ENCODE measurements at places on chromosomes 2 and 18.
A peak's percentile ranks its signal among the peaks of the same experiment; 100 is the strongest.

DNA sequence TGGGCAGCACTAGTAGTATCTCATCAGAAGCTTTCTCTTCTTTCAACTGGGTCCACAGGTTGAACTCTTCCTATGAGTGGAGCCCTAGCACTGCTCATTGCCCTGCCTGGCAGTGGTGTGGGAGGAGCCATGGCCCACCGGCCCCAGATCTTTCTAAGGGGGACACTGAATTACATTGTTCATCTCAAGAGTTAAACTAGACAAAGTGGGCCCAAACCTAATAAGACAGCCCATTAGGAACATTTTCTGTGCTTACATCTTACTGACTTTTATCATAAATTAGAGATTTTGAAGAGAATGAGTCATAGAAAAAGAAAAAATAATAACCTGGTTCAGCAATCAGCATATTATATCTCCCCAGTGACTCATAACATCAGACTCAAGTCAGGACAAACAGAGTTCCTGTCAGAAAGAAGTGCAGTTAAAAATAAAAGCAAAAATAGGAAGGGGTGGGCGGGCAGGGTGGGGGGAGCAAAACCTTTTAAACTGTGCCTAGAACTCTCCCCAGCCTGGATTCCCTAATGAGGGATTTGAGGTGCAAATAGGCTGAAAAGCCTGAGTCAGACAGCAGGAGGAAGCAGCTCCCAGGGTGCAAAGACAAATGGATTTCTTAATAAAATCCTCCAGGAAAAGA is 161.6 kb upstream of the TRIB2 start:
- peak; percentile 10 for DNase-seq

- no peak for DNase-seq
Measured at GRCh38 chr2:45962177-45962921, 310.9 kb downstream of the PRKCE start.

GRCh38 chr2:161237392-161238264 is 70.6 kb upstream of the PSMD14 start:
- peak; percentile 23 for DNase-seq

DNA sequence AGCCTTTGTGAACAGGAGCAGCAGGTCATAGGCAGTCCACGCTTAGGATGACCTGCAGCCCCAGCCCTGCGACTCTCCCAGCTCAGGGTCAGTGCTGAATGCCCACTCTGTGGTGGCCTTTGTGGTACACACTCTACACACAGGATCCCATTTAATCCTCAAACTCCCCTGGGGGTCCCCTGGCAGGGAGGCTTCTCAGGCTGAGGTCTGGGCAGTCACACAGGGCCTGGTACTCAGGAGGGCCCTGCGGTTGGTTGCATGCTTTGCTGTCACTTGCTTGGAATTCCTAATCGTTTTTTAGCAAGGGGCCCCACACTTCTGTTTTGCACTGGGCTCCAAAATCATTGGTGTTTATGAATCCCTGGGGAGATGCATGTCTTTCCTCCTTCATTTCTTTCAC is 113.0 kb downstream of the EML6 start:
- no peak for DNase-seq

DNA sequence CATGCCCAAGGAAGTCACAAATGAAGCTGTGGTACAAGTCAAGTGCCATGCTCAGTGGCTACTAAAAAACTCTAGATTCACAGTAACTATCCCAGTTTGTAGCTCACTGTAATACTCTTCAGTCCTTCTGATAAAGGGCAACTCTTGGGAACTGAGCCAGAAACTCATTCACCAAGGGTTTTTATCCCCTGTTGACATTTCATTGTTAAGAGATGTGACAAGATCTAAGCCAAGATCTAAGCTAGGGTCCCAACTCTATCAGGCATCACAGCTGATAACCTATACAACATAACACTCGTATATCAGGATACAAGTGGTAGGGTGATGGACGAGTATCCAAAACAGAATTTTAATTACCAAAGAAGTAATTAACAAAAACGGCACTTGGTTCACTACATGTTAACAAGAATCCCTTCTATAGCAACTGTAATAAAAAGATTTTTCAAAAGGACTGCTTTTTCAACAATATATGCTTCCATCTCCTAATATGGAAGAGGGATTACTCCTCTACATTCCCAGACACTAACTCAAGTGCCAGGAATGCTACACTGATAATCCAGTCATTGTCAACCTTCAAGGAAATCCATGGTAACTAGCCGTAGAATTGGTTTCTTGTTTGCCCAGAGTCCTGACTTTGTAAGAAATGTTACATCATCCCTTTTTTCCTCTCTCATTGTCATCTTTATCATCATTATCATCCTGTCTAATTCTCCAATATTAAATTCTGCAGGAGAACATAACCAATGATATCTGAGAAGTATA is 111.7 kb downstream of the CDH2 start:
- no peak for DNase-seq

- DNase-seq, result no peak
Measured at GRCh38 chr2:64582774-64583340, 58.7 kb downstream of the AFTPH start.

GRCh38 chr2:58698620-58699019 is 457.5 kb upstream of the FANCL start:
- no peak for DNase-seq

GRCh38 chr2:70823249-70823648 is 2.9 kb upstream of the CLEC4F start:
- DNase-seq, result no peak

GRCh38 chr2:119488245-119489214 is 35.8 kb downstream of the SCTR start:
- DNase-seq, result no peak

DNA sequence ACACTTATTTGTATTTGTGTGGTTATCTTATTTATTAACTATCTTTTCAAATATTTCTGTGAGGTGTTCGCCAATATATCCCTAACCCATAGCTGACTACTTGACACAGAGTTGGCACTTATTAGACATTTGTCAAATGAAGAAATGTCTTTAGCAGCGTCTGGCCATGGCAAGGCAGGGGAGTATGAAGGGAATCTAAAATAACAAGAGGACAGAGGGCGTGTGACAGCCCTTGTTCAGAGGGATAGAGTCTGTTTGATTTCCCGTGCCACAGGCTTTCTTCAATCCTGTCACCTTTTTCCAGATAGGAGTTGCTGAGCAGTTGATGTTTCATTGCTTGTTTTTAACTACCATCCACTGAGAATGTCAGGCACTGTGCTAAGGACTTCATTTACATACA is 53.6 kb upstream of the SLC39A10 start:
- DNase-seq, result no peak

DNA sequence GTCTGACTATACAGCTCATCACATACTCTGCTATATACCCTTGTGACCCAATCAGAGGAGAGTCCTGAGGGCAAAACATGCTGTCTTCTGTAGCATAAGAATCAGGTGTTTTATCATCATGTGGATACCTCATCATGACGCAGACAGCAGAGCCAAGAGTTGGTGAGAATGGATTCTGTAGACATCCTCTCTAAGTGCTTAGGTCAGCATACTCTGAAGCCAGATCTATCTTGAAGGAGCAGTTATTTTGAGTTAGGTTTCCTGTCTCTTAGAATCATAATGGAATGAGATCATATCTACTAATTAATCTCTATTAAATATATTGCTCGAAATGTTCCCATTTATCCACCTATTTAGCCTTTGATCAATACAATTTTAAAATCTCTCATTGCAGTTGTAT is 190.2 kb upstream of the KCNH7 start:
- no peak for DNase-seq

DNA sequence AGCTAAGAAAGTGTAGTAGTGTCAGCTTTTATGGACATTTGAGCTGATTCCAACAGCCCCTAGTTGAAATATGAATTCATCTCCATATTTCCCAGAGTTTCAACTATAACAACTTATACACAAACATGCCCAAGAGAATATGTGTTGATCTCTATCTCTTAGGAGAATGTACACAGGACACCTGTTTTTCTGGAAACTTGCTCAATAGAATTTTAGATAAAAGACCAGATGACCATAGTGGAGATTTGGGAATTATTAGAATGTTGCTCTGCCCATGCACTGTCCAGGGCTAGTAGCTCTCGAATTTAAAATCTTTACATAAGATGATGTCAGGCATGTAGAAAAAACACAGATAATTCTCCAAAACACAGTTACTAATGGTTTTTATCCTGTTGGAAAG is 162.3 kb upstream of the VRK2 start:
- no peak for DNase-seq

- no peak for DNase-seq
Measured at GRCh38 chr2:158391876-158392275, 64.7 kb downstream of the CCDC148 start.

GRCh38 chr2:121650315-121650930 is 1.2 kb upstream of the CLASP1 start:
- DNase-seq, result no peak

DNA sequence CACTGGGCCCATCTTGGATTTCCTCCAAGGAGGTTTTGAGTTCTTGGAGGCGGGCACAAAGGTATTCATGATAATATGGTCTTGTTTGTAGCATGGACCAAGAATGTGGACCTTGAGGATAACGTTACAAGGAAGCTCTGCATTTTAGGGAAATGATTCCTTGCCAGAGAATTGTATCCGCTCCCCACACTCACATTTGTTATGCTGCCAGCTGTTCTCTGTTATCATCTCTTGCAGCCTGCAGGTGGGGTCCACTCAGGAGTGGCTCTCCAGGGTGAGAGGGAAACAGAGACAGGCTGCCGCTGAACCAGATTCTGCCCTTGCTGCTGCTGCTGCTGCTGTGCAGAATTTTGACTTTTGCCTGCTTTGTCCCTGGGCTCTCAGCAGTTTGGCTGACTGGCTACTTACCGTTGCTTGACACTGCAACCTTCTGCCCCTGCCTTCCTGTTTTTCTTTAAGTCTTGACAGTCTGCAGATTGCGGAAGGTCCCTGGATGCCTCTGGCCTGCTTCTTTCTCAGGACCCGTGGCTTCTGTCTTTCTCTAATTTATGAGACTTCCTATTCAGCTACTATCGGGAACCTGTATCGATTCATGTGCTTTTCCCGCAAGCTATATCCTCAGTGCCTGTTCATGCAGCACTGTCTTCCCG is 122.3 kb upstream of the DOCK10 start:
- DNase-seq, result no peak
